HS-5 (cell line): ENCODE measurements at places on chromosomes 4 and X.

- DNase-seq, result no peak
Measured at GRCh38 chrX:126824338-126825007, 4.9 kb downstream of the PRR32 start.

- DNase-seq, result no peak
Measured at GRCh38 chr4:17463606-17464005, 48.3 kb downstream of the QDPR start.

GRCh38 chrX:129523079-129523911 lies at the start of gene SMARCA1:
SMARCA1 (minus strand) TSS chrX:129523490; CDS start chrX:129523370, 120 bp downstream.
- no peak for DNase-seq

GRCh38 chrX:131881194-131881593 lies 141.9 kb upstream of the STK26 start:
- no peak for DNase-seq

DNA sequence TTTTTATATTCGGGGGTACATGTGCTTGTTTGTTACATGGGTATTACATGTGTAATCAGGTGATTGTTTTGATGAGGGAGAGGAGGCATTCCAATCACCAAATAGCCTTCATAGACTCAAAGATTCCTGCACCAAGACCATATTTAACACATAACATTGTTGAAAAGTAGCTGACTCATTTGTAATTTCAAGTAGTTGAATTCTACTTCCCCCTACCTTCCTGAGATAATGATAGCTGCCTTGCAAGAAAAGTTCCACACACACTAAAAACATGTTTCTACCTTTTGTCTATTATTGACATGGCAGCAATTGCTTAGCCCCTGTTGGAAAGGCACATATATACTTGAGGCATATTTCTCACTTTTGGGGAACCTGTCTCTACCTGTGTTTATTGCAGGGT lies 16.1 kb downstream of the PGAM4 start:
- no peak for DNase-seq
